ENCODE measurements at places on chromosomes 2 and 18.

DNA sequence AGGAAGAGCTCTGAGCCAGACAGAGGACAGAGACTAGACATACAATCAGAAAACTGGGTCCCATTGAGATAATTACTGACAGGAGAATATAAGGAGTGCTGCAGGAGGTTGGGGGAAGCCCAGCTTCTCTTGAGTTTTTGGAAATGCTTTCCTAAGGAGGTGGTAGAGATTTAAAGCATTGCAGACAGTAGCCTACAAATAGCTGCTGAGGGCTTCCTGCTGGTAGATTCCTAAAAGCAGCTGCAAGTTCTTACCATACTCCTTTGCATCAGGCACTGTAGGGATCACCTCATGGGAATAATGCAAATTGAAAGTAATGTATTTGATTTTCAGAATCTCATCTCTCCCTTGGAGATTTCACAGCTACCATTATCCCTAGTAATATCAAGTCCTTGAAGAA is 902.6 kb upstream of the GCFC2 start:
- no peak for DNase-seq

GRCh38 chr2:59903994-59904544 is 649.4 kb downstream of the BCL11A start:
- DNase-seq: no peak

- DNase-seq: no peak
These were observed 164.0 kb upstream of the MYO3B start for GRCh38 chr2:170013802-170014551.

GRCh38 chr18:13439461-13439860 is 220.9 kb downstream of the LDLRAD4 start:
- DNase-seq: no peak

- DNase-seq: peak; percentile 49
These were observed 550 bp downstream of the MFSD6 start for GRCh38 chr2:190408538-190409271.

GRCh38 chr2:17979707-17980106 is 101.2 kb downstream of the KCNS3 start:
- DNase-seq: no peak

- no peak for DNase-seq
These were observed 44.4 kb upstream of the MBP start for GRCh38 chr18:77177009-77177408.

DNA sequence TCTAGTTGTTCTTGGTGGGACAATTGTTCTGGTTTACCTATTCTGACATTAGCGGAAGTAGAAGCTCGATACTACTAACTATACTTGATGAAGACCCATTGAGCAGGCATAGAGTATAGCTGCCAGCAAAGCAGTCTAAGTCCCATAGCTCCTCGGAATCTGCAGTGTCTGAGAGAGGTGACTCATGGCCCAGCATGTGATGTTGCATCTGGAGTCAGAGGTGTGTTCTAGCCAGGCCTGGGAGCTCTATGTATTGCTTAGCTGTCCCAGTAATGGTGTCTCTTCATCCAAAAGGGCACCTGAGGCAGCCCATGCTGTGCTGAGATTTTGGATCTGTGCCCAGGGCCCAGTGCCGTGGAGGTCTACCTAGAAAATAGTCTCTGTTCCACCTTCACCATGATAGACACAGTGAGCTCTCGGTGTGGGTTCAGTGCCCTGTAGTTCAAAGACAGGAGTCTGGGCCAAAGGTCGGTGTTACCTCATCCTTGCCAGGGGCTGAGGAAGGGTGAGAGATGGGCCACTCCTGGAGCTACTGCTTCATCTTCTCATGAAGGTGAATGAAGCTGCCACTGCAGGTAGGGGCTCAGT is 47.3 kb downstream of the MEX3C start:
- DNase-seq: no peak

- no peak for DNase-seq
These were observed 38.9 kb upstream of the ATP6V1B1 start for GRCh38 chr2:70896765-70897202.

DNA sequence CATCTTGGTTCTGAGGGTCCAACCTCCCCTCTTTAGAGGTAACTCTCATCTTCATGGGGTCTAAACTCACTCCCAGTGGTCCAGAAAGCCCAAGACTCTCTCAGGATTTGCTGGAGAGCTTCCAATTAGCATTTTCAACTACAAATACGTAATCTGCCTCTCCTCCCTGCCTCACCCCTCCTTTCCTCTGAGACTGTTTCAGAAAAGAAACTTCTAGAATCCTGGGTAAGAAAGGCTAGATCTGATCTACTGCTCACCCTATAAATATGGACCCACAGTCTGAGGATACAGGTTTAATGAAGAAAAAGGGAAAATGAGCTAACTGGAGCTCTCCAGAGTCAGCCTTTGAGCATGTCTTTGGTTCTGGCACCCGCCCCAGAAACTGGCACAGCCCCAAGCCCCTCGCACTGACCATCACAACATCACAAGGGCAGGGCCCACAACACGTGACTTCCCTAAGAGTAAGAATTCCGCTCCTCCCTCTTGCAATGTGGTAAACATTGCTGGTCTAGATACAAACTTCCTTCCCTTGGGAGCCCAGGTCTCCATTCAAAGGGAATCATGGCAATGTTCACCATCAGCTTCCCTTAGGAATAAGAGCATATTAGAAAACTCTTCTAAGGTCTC is 21.7 kb upstream of the IHH start:
- DNase-seq: no peak

GRCh38 chr2:9226458-9227380 is 20.1 kb downstream of the ASAP2 start:
- DNase-seq: no peak

- DNase-seq: no peak
These were observed 18.8 kb downstream of the TGOLN2 start for GRCh38 chr2:85308896-85309555.

DNA sequence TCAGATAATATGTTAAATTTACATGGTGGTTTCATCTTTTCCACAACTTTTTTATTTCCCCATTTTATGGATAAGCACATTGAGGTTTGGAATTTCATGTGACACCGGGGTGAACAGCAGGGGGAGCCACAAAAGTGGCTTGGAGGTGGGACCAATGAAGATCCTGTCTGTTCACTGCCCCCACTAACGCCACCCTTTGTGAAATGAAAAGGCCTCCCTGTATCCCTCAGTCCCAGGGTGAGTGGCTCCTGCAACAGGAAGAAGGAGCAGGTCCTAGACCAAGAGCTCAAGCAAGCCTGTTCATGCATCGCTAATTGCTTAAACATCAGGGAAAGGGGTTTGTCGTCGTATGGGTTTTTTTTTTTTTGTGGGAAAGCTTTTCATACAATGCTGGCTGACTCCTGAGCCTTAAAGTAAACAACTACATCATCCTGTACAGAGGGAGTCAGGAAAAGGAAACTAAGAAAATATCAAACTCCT is 267.8 kb upstream of the EPAS1 start:
- no peak for DNase-seq

DNA sequence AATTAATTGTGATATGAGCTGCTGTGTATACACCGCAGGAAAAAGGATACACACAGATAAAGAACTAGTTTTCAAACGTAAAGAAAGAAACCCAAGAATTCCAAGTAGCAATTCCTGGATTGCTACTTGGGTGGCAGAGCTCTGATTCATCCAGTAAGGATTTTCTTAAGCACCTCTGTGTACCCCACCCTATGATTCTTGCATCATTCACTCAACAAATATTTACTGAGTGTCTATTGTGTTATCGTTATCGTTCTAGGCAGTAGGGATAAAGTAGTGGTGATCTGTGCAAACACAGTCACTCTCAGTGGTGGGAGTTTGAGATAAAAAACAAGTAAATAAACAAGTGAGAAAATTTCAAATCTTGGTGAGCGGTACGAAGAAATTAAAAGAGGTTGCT is 4.9 kb upstream of the TMEM200C start:
- no peak for DNase-seq

DNA sequence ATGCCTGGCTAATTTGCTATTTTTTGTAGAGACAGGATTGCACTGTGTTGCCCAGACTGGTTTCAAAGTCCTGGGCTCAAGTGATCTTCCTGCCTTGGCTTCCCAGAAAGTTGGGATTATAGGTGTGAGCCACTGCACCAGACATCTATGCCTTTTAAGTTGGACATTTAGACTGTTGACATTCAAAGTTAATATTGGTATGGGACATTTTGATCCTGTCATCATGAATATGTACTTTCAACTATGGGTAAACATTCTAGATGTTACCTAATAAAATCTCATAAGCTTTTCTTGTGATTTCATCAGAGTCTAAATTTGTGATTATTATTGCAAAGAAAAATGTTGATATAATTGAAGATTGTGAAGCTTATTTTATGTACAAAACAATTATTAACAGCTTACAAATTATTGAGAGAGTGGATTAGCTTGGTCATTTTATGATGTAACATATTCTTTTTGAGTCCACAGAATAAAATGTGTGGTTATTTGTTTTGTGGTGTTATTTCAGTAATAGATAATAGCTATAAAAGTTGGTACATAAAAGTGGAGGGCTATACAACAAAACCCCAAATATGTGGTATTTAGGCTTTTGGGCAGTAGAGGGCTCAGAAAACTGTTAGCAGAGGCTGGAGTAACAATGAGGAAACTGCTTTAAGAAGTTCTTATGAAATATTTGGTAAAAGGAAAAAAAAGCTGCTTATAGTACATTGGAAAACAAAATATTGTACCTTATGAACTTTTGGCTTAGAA is 41.4 kb downstream of the STARD6 start:
- DNase-seq: no peak

GRCh38 chr2:67165523-67165990 is 231.6 kb upstream of the ETAA1 start:
- no peak for DNase-seq

GRCh38 chr2:23513245-23513871 is 128.4 kb downstream of the KLHL29 start:
- DNase-seq: no peak

GRCh38 chr2:95025406-95026319 is at the start of gene MAL:
Gene MAL (plus strand): TSS chr2:95025708. CDS start chr2:95025793, 85 bp downstream.
- DNase-seq: peak; percentile 51

GRCh38 chr2:239152916-239153305 is 247.9 kb downstream of the HDAC4 start:
- DNase-seq: no peak

- DNase-seq: no peak
These were observed 8.9 kb downstream of the RAB31 start for GRCh38 chr18:9716780-9717563.

- DNase-seq: no peak
These were observed 1.0 kb downstream of the TEX51 start for GRCh38 chr2:126899616-126900185.

GRCh38 chr2:171763602-171764001 is 76.3 kb downstream of the DYNC1I2 start:
- DNase-seq: no peak

GRCh38 chr18:44680273-44681075 is at the start of gene SETBP1:
Gene SETBP1 (plus strand): TSS chr18:44680888. CDS start chr18:44701347, 20,459 bp downstream.
- no peak for DNase-seq

GRCh38 chr2:47043891-47044239 is 111.2 kb downstream of the STPG4 start:
- no peak for DNase-seq

- DNase-seq: no peak
These were observed 319.5 kb upstream of the LRRTM1 start for GRCh38 chr2:80624062-80624461.

GRCh38 chr18:13032173-13032572 is 41.0 kb downstream of the CEP192 start:
- no peak for DNase-seq

DNA sequence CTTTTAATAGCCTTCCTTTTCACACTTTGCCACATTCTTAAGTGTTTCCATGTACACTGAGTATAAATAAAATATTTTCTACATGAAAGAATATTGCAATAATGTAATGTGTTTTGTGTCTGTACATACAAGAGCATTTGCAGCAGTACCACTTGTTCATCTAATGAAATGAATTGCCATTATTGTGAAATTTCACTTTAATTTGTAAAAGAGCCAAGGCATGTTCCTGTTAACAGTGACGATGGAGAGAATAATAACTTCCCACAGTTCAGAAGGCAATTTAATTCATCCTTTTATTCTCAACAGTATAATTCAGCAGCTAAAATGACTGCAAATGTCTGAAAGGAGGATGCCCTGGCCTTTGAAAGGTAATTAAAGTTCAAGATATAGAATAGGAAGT is 853.9 kb downstream of the LRRTM4 start:
- DNase-seq: no peak

DNA sequence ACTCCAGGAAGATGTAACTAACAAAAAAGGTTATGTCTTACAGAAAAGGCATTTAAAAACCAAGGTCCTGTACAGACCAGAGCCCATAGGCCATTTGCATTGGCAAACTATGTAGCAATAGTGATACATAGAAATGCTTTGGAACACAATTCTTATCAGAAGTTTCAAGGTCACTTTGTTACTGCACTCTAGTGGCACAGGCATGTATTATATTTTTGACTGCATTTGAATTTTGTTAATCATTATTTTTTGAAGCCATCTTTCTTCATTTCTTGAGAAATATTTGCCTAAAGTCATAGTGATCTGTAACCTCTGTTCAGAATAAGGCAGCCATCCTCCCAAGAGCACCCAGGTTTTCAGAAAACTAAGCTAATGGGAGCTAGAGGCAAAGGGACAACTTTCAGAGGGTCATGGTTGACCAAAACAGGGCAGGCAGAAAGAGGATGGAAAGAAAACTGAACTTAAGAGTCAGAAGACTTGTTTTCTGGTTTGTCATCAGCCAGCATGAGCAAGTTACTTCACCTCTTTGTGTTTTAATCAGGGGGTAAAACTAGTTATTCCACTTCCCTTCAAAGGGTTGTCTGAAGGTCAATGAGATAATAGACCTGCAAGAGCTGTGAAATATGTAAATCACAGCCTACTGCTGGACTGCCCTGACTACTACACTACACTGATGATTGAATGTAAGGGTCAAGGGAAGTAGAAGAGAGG is 41.5 kb downstream of the SLC38A11 start:
- no peak for DNase-seq

DNA sequence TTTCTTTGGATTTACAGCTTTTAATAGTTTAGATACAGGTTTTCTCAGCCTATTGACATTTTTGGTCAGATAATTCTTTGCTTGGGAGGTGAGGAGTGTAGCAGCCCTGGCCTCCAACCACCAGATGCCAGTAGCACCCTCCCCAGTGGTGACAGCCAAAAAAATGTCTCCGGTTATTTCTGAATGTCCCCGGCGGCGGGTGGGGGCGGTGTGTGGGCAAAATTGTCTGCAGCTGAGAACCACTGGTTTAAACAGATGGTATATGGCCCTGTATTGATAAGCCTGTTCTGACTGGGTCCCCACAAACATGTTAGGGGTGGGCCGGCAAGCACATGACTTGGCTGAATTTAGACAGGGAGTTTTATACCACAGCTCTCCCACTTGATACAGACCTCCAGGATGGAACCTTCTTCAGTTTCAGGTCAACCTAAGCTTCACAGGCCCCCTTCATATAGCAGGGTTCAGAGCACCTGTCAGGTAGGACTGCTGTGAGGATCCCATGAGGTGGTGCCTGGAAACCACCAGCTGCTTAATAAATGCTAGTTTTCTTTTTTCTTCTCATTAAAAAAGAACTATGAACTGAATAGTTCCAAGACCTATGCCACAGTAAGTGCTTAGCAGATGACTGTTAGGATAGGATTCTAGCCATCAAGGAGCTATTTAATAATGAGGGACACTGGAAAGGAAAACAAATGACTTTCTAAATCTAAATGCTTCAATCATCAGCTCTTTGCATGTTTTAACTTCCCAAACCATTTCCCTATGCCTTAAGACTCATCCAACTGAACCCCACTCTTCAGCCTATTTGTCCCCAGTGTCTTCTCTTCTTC is 18.1 kb downstream of the LPIN2 start:
- DNase-seq: peak; percentile 47

GRCh38 chr2:200454927-200455801 is 54.7 kb downstream of the KCTD18 start:
- DNase-seq: no peak

GRCh38 chr18:24726727-24727492 is 266.5 kb downstream of the HRH4 start:
- DNase-seq: peak; percentile 13

- DNase-seq: no peak
These were observed 23.5 kb upstream of the PMAIP1 start for GRCh38 chr18:59876310-59876626.

Measured in stimulated activated CD4-positive, alpha-beta T cell treated with anti-CD3 and anti-CD28 coated beads, Interleukin-15, amount 100 ng/mL, for 1 hour (primary cell).